Stimulated activated CD4-positive, alpha-beta T cell treated with anti-CD3 and anti-CD28 coated beads, Interleukin-1b, Interleukin-23, amount 100 ng/mL, for 1 hour (primary cell): ENCODE measurements at places on chromosomes 3 and 15.

DNA sequence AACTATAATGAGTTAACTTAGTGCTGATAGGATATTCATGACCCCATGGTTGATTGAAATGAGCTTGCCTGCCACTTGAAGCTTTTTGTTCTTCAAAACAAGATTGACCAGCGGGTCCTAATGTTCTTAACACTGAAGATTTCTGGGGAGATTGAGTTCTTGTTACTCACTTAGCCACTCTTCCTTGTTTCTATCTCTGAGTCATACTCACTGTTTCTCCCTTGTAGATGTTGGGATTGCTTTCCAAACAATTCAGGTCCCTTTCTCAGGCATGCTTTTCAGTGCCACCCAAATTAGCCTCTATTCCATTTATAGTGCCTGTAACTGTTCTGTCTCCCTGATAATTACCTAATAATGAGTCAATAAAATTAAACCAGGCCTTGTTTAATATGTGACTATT lies 517.0 kb downstream of the SQOR start:
- no peak for DNase-seq

- DNase-seq = no peak
Observed at GRCh38 chr3:133371181-133371580, 28.7 kb upstream of the BFSP2 start.

DNA sequence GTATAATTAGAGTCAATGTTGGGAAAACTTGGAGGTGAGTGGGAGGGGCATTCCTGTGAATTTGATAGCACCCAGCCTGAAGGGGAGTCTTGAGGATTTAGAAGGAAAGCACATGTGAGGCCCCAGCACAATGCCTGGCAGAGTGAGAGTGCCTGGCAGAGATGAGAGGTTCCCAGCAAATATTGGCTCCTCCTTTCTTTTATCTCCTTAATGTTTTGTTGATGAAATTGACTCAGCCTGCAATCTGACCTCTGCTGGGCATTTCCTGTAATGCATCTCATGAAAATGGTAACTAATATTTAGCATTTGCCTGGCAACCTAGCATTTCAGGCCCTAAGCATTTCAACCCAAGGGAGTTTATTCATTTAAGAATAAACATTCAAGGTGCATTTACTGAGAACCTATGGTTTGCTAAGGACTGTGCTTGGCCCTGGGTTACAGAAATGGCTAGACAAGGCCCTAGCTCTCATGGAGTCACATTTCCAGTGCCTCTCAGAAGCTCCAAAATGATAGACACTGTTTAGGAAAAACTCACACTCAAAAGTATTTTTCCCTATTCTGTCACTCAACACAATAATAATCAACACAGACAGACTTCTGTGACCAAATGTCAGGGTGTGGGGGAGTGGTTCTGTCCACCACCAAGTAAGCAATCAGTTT lies 19.0 kb downstream of the PDHB start:
- peak; percentile 10 for DNase-seq

GRCh38 chr3:143016321-143016972 lies 15.1 kb downstream of the U2SURP start:
- DNase-seq = no peak

DNA sequence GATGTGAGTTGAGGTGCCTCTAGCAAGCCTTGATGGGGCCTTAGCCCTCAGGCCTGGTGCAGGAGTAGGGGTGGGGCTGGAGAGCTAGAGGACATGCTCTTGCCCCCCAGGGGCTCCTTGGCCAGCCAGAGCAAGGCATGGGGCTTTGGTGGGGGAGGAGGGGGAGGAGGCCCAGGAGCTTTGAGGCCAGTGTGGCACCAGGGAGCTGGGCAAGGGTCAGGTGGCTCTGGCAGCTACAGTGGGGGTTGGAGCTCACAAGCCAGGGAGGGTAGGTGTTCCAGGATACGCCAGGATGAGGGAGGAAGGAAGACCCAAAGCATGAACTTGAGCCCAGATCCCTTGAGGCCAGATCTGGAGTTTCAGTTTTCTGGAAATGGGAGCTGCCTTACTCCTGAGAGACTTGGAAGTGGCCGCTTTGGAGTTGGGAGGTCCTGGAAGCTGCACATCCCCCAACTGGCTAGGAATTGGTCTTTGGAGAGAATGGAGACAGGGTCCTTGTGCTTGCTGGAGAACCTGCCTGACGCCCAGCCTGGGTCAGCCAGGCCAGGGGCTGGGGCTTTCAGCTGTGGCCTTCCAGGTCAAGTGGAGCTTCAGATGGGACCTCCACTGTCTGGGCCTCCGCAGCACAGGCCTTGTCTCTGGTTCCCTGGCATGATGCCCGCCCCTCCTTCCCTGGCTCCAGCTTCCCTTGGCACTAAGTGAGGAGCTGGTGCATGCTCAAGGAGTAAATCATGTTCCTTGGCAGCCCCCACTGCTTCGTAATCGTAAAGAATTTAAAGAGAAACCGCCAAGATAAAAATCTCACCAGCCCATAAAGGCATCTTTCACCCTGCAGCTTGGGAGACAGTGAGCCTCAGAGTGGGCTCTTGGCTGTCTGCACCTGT lies 8.7 kb downstream of the SEMA3F start:
- DNase-seq = no peak

GRCh38 chr3:70856414-70857162 lies 544.1 kb upstream of the MDFIC2 start:
- no peak for DNase-seq

- no peak for DNase-seq
Observed at GRCh38 chr15:85615930-85616329, 178.8 kb downstream of the KLHL25 start.
